ENCODE measurements at places on chromosomes 7 and 10.

GRCh38 chr7:81707196-81707595 is 62.7 kb downstream of the HGF start:
- no peak for DNase-seq

GRCh38 chr7:148849393-148850098 is 34.5 kb downstream of the EZH2 start:
- no peak for DNase-seq

- DNase-seq = no peak
Measured at GRCh38 chr7:492714-493065, 27.0 kb downstream of the PDGFA start.

- DNase-seq = no peak
Measured at GRCh38 chr7:144812379-144813283, 23.2 kb downstream of the TPK1 start.

GRCh38 chr10:77562742-77563141 is 74.9 kb downstream of the KCNMA1 start:
- DNase-seq = no peak

DNA sequence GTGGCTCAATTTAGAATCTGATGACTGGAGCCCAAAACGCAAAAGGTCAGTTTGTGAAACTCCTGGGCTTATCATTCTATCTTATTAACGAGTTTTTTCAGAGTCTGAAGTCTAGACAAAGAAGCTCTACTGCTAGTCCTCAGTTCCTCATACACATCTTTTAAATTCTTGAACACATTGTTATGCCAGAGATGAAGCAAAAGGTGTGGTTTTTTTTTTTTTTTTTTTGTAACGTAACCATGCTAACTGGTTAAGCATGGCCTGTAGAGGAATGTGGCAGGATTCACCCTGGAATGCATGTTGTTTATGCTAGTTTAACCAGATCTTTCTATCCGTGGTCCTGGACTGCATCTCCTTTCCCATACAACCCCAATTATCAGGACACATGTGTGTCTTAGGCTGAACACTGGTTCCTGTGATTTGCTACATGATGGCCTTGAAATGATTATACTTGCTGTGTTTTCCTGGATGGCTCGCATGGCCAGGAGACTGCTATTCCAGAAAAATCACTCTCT is 79.3 kb upstream of the MDFIC start:
- DNase-seq = no peak

DNA sequence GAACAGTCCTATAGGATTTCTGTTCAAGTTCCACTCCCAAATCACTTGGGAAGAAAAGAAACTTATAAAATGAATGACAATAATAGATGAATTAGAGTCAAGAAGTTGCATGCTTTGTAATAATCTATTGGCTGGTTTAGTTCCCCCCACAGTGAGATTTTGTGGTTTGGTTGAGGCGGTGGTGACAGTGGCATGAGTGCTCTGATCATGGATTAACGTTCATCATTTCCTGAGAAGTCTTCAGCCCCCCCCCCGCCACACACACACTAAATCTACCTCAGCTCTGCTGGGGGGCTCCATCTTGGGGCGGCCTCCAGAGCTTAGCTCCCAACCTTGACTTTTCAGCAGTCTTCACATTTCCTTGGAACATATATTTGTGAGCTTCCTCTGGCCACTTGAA is 121.7 kb downstream of the ABCA13 start:
- DNase-seq = no peak

DNA sequence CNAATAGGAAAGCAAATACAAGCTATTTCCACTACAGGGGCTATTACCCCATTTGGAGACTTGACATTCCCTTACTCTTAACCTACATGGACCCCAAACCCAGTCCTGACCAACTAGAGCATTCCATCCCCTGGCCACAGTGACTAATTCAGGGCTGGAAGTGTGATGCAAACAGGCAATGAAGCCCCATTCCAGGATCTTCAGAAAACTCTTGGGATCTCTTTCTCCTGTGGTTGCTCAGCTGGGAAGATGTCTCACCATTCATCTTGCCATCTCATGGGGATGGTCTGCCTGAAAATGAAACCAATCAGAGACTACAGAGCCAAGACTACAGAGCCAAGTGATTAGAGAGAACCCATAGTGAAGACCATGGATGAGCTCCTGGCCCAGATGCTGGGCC is 206.2 kb downstream of the ZNF365 start:
- no peak for DNase-seq

DNA sequence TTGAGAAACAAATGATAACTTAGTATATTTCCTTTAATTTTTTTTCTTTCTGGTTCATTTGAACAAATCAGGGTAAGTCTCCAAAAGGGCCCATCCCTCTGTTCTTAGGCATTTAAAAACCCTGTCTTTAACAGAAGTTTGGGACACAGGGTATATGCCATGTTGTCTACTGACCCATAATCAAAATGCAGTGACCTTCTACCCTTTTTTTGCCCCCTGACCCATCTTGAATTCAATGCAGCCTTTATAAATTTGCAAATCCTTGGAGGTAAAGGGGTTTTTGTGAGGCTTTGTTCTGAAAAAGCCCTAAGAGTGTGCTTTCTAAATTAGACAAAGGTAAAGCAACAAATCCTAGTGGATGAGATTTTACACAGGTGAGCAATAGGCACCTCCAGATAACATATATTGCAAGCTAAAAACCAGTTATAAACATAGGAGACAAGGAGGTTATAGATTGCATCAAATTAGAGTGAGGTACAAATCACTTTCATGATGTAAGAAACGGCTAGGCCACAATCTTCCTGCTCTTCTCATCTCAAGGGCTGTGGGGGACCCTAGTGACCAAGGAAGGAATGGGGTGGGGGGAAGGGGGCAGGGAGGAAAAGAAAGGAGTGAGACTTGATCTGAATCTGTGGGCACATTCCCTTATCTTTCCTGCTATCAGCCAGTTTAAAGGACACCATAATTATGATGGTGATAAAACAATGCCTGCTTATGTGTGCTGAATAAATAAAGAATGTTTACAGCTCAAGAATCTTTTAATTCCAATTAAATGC is 2.7 kb downstream of the SKIDA1 start:
- no peak for DNase-seq
